ENCODE measurements at places on chromosomes 5 and 9.

DNA sequence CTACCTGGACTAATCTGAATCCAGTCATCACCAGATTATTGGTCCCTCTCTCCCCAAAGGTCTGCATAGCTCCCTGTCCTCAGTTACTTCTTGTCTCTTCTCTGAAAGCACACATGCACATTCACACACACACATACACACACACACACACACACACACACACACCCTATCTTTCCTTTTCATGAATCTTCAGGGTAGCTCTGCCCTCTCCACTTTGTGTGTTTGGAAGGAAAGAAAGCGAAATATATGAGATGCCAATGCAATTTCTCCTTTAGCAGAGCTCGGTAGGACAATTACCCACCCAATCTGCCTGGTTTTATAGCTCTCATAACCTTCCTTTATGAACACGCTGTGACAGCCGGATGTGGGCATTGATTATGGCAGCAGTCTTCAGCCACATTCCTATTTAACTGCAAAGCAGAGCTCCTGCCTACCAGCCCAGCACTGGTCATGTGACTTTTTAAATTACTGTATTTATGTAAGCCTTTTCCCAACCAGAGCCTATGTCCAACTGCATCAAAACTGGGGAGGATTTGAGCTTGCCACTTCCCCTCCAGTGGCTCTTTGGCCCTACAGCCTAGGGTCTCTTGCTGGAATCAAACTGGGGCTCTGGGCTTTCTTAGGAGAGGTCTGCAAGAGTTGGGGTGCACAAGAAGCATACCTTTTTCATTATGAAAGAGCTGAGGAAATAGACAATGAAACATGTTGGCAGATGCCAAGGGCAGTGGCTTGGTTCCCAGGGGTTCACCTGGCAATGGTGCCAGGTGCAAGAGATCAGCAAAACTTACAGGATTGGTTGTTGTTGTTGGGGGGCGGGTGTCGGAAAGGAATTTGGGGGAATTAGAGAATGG lies 20.8 kb upstream of the MATR3 start:
- H3K27me3 ChIP-seq, result peaks cover 4% of the 10 kb centered on the region
- peak overlapping the region; percentile 83 for H3K27ac ChIP-seq
- H3K36me3 ChIP-seq, result peaks cover 23% of the 10 kb centered on the region
- DNase-seq, result peak; percentile 68
- H3K4me3 ChIP-seq, result peak overlapping the region; percentile 90

- H3K36me3 ChIP-seq, result no peaks in the 10 kb centered on the region
- H3K27ac ChIP-seq, result no peak overlapping the region
- DNase-seq, result no peak
- H3K4me3 ChIP-seq, result no peak overlapping the region
- H3K4me1 ChIP-seq, result no peaks in the 10 kb centered on the region
- H3K27me3 ChIP-seq, result peaks cover 4% of the 10 kb centered on the region
Observed at GRCh38 chr5:91212714-91213092, 170.4 kb downstream of the ARRDC3 start.

DNA sequence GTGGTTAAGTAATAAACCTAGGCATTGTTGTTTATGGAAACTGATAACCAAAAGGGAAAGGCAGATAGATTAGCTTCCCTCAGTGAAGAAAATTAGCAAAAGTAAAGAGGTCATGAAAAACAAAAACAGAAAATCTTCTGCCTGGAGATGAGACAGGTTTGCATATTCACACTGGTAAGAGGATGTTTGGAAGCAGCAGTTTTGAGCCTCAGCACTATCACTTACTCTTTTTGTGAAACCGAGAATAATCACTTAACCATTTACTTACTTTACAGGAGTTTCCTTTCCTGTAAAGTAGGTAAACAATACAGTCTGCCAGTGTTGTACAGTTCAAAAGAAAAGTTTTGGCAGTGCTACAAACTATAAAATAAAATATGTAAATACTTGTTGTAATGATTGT lies 35.5 kb upstream of the EMB start:
- H3K36me3 ChIP-seq, result peaks cover 14% of the 10 kb centered on the region
- no peak for DNase-seq
- H3K27me3 ChIP-seq, result no peaks in the 10 kb centered on the region
- H3K4me1 ChIP-seq, result peaks cover 22% of the 10 kb centered on the region
- H3K4me3 ChIP-seq, result no peak overlapping the region

DNA sequence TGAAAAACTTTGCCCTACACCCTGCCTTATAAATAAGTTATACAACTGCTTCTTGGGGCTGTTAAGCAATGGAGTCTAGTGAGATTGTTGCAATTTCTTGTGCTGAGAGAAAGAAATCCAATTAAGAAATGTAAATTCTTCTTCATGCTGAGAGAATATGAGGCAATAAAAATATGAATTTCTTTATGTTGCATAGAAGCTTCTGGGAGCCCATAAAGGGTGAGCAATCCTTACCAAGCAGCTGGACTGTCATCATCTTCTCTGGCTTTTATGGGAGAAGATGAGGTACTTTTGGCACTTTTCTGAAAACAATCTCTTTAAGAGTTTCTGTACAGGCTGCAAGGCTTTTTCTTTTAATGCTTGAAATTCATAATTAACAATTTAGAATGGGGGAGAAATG lies 204.3 kb downstream of the DMRTA1 start:
- H3K27ac ChIP-seq, result no peak overlapping the region
- H3K36me3 ChIP-seq, result no peaks in the 10 kb centered on the region
- H3K4me3 ChIP-seq, result no peak overlapping the region
- no peaks in the 10 kb centered on the region for H3K4me1 ChIP-seq

- H3K27ac ChIP-seq, result no peak overlapping the region
- peaks cover 22% of the 10 kb centered on the region for H3K4me1 ChIP-seq
- H3K4me3 ChIP-seq, result no peak overlapping the region
- no peaks in the 10 kb centered on the region for H3K27me3 ChIP-seq
- peaks cover 28% of the 10 kb centered on the region for H3K36me3 ChIP-seq
Observed at GRCh38 chr9:126386088-126386487, 59.5 kb downstream of the MVB12B start.

- H3K4me3 ChIP-seq, result no peak overlapping the region
- peaks cover 7% of the 10 kb centered on the region for H3K27me3 ChIP-seq
- H3K4me1 ChIP-seq, result no peaks in the 10 kb centered on the region
- H3K27ac ChIP-seq, result no peak overlapping the region
Observed at GRCh38 chr5:74352256-74352655, 288.3 kb downstream of the ENC1 start.

DNA sequence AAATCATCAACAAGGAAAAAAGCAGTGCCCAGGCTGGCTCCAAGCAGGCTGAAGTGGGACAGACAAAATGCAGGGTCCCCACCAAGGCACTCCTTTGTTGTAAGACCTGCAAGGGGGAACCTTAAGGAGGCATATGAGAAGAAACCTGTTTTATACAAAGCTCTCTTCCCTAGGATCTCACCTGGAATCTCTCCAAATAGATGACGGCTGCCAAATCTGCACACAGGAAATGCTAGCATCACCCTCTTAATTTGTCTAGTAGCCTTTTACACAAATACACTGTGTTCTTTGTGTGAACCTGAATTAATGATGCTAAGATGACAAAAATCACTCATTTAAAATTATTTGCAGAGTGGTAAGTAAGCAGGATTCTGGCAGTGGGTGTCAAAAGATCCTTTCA lies 280.2 kb downstream of the SPOCK1 start:
- DNase-seq, result no peak
- no peaks in the 10 kb centered on the region for H3K4me1 ChIP-seq
- H3K36me3 ChIP-seq, result no peaks in the 10 kb centered on the region
- no peak overlapping the region for H3K4me3 ChIP-seq

- H3K4me1 ChIP-seq, result no peaks in the 10 kb centered on the region
- H3K27me3 ChIP-seq, result no peaks in the 10 kb centered on the region
- no peak for DNase-seq
- no peak overlapping the region for H3K4me3 ChIP-seq
Observed at GRCh38 chr5:126056352-126056751, 366.9 kb upstream of the GRAMD2B start.

DNA sequence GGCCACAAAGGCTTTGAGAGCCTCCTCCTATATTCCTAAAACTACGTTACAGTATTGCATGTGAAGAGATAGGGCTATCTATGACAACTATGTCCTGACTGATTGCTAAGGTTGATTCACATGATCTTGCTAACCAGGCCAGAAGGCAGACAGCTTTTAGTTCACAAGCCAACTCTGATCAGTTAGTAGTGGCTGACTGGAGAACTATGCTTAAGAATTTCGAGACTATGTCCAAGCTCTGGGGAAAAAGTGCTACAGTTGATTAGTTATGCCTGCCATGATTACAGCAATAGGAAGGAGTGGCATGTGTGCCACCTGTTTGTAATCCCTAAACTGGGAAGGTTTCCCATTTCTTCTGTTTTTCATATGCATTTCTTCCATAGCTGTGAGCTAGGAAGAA lies 223.4 kb downstream of the DOCK8 start:
- DNase-seq, result no peak
- no peaks in the 10 kb centered on the region for H3K27me3 ChIP-seq
- H3K4me1 ChIP-seq, result no peaks in the 10 kb centered on the region
- H3K27ac ChIP-seq, result peak overlapping the region; percentile 11
- H3K36me3 ChIP-seq, result peaks cover 88% of the 10 kb centered on the region

DNA sequence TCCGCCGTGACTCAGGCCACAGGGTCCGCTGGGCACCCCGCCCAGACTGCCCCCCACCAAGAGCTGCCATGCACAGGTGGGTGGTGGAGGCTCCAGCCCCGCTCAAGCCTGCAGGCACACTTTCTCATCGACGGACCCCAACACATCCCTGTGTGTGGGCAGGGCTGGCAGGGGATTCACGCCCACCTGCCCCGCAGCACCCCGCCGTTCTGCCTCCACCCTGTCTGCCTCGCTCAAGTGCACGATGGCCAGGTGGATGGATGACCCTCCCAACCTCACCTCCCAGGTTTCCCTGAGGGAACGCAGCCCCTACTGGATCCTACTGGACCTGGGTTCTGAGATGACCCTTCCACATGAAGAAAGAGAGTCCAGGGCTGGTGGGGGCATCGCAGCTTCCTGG lies 26.1 kb upstream of the FCN1 start:
- H3K4me1 ChIP-seq, result no peaks in the 10 kb centered on the region
- H3K4me3 ChIP-seq, result no peak overlapping the region
- H3K27me3 ChIP-seq, result no peaks in the 10 kb centered on the region
- no peaks in the 10 kb centered on the region for H3K36me3 ChIP-seq
- no peak for DNase-seq
- H3K27ac ChIP-seq, result no peak overlapping the region
